ENCODE measurements at places on chromosomes 5 and 9.

- no peak for DNase-seq
Observed at GRCh38 chr5:132470596-132470995, 20.0 kb downstream of the IRF1 start.

DNA sequence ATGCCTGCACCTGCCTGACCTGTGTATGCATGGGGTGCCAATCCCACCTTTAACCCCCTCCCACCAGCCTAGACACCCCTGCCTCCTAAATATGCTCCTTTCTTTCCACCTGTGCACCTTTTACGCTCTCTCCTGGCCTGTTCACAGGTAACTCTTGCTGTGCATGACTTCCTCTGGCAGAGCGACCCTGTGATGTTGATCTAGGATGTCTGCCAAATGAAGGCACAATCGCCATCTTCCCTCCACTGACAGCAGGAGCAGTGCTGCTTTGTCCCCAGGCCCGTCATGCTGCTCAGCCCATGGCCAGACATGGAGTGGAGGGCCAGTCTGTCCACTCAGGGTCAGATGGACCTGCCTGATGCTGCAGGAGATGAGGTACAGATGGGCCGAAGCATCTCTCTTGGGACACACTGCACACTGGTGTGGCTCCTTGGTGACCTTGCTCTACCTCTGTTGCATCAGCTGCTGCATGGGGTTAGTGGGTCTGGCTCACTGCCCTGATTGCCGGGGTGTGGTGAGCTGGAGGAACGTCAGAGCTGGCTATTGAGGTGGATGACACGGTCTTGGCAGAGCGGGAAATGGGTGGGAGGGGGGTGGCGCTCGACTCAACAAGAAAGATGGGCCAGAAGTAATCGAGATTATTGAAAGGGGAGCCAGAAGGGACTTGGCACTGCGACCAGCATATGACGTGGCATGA is 101.7 kb upstream of the PITX1 start:
- no peak for DNase-seq

DNA sequence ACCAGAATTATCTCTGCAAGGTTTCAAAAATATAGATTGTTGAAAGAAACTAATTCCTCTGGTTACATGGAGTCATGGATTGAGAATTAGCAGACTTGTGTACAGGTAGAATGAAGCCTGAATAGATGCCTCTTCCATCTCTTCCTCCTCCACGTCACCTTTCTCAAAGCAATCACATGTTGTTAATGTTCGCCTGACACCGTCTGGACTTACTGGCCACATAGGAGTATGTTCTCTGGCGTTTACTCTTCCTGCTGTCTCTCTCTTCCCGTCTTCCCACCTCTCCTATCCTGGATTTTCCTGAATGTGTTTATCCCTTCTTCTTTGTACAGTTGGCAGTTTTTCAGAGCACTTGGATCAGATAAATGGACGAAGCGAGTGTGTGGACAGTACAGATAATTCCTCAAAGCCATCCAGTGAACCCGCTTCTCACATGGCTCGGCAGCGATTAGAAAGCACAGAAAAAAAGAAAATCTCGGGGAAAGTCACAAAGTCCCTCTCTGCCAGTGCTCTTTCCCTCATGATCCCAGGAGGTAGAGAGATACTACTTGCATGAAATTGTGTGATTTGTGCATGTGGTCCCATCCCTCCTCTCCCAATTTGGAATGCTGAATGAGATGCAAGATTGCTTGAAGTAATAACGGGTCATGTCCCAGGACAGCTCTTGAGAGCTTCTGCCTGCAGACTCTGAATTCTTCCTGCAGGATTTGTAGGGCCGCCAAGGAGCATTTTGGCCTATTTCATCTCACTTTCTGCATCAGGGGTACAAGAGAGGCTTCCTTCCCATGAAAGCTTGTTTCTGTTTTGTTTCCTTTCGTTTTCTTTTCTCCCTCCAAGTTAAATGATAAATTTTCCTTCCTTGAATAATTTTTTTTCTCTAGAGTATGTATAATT is 47.3 kb downstream of the CD180 start:
- no peak for DNase-seq

DNA sequence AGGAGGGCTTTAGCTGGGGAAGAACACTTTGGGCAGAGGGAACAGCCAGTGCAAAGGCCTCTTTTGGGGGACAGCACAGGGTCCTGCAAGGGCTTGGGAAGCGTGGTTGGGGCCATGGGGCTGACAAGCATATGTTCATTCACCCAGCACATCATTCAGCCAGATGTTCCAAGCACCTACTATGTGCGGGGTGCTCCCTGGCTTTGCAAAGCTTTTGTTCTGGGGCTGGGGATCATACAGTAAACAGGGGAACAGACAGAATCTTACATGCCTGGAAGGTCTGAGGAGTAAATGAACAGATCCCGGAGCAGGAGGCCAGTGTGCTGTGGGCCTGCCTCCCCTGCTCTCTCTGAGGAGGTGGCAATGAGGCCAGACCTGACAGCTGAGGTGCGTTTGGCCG is 16.7 kb downstream of the PSD2 start:
- DNase-seq, result no peak

DNA sequence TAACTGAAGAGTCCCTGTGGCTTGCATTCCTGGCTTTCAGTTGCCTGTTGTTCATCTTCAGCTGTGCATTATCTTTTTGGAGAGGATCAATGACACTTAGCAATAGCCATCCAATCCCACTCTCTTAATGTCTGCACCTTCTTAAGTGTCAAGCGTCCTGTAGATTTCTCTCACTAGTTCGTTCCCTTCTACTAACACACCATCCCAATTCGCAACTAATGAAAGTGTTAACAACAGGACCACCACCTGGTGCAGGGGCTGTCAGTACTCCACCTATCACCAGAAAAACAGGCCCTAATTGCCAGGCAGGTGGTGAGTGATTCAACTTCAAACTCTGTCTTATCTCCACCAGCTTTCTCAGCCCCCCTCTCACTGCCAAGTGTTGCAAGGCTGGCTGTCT is 169.4 kb upstream of the EFNA5 start:
- no peak for DNase-seq

DNA sequence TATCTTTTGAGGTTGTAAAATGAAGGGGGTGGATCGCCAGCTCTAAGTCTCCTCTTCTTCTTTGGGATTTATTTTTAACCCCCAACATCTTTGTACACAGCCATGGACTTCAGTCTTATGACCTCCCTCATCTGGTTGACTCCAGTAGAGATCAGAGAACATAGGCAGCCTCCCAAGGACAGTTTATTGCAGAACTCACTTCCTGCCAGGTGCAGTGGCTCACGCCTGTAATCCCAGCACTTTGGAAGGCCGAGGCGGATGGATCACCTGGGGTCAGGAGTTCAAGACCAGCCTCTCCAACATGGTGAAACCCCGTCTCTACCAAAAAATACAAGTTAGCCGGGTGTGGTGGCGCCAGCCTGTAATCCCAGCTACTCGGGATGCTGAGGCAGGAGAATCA is 2.8 kb upstream of the BHMT start:
- DNase-seq, result no peak

DNA sequence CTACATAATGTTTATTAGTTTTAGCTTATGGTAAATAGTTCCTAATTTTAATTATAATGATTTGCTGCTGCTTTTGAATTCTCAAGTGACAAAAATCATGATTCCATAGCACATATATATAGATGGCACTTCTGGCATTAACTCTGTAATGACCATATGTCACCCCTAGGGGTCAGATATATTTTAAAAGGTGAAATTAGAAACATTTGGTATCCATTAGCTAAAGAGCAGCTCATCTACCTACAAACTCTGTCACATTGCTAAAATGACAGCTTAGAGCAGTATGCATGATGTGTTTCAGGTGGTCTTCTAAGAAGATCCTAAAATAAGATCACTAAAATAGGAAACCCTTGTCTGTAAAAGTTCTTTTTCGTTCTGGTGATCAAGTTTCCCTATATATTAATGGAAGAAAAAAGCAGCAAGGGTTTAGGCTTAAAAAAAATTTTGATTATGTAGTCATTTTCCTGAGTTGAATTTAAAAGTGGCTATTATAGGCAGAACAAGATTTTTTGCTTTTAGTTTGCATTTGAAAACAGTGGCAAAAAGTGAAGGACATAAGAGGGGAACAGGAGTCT is 157.7 kb upstream of the POU5F2 start:
- no peak for DNase-seq

GRCh38 chr9:109098171-109098959 is 21.4 kb downstream of the TMEM245 start:
- peak; percentile 12 for DNase-seq

- no peak for DNase-seq
Observed at GRCh38 chr9:977838-978830, 1.7 kb downstream of the DMRT3 start.

- no peak for DNase-seq
Observed at GRCh38 chr5:143775258-143775657, 36.7 kb upstream of the HMHB1 start.

GRCh38 chr5:38329132-38329715 is 70.9 kb downstream of the EGFLAM start:
- DNase-seq, result no peak

DNA sequence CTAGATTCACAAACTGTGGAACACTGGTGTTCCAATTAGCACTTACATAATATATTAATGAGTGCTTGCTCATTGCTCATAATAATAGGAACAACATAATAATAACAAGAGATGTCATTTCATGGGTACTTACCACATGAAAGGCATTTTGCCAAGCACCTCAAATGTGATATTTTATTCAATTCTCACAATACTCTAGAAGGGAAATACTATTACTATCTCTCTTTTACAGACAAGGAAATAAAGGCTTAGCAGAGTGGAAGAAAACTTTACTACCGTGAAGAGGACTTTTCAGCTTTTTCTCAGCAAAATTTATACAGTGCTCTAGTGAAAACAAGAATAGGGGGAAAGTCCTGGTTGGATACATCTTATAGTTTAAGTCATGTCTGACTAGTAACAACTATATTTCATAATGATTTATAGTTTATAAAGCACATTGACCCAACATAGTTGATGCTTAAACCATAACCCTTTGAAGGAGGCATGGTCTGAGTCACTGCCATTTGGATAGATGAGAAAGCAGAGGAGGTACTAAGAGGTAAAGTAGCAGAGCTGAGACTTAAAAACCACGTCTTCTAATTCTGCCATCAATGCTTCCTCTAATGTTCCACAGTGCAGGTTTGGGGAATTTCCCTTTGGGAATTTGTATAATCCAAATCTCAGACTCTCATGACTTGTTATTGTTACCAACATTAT is 124.7 kb downstream of the CEP120 start:
- DNase-seq, result no peak

GRCh38 chr5:140214831-140215230 is 39.8 kb downstream of the CYSTM1 start:
- DNase-seq, result no peak

GRCh38 chr9:77502568-77502967 is 145.6 kb downstream of the GNA14 start:
- no peak for DNase-seq

GRCh38 chr9:95644377-95644776 is 127.6 kb upstream of the PTCH1 start:
- DNase-seq, result no peak

DNA sequence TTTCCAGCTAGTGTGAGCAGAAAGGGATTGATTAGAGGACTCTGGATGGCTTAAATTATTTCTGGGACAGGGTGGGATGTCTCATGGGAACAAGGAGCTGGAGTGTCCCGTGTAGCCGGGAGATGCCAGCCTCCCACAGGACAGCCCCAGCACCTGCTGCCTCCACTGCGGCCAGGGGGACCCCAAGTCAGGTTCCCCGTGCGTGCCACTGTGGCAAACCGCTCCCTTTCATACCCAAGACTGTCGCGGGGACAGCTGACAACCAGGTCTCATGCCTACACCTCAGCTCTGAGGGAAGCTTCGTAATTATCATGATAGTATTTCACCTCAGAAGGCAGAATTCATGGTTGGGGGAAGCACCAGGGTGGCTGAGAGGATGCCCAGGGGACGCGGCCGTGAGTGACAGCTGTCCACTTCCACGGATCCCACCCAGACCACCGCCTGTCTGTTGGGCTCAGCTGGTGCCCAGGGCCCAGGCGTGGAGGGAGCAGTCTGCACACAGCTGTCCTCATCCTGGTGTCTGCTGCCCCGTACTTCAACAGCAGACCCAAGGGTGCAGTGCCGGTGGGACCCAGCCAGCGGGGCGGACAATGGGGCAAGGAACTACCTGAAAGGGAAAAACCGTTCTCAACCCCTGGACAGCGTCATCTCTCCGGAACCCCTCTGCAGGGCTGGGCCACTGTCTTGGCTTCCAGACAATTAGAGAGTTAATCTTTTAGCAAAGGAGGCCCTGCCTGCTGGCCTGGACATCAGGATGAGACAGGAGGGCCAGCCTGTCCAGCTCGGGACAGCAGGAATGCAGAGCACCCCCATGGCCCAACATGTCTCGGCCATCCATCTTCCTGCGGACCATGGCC is 166.9 kb downstream of the OLFM1 start:
- no peak for DNase-seq

GRCh38 chr5:180305481-180305880 is 13.6 kb upstream of the MAPK9 start:
- no peak for DNase-seq

DNA sequence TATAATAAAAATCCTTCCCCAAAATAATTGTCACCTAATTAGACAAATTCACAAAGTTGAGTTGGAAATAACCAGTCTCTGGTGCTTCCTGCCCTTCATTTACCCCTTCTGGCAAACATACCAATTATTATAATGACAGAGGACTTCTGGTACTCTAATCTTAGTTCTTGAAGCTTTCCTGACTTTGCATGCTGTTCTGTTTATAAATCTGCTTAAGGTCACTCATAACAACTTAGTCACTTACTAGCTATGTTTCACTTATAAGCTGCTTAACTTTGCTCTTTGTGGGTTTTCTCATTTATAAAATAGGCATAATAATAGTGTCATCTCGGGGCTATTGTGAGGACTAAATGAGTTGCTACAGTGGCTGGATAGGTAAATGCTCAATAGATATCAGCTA is 446.5 kb downstream of the EFNA5 start:
- no peak for DNase-seq

DNA sequence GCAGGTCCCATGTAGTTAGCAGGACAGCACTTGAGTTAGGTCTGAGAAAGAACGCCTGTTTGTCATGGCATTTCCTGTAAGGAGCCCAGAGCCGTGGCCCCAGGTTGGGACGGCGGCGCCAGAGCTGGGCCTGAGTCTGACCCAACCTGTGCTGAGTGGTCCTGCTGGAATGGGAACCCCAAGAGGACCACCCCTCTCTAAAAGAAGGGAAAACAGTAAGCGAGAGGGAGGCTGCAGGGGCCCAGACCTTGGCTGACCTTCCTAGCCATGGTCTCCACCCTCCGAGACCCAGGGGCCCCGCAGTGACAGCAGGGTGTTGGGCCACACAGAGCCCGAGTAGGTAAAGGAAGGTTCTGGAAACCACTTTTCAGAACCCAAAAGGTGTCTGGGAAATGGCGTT is 1.8 kb upstream of the LRRC14B start:
- DNase-seq, result no peak

All from NCI-H446 treated with DMSO at 0.1 percent for 48 hours (cell line).